ENCODE measurements at places on chromosomes 4 and X.

DNA sequence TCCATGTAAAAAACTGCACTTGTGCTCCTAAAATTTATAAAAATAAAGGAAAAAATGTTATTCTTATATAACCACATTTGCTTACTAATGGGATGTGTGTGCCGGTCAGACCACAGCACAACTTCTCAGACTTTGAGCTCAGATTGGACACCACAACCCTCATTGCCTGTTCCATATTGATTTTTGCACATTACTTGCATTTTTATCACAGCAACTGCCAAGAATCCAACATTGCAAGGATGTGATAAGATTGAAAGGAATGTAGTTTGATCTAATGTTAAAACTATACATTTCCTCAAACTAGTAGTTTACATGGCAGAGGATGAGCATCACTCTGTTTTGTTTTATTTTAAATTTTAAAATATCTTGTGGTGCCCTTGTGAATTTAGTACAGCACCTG lies 227.8 kb downstream of the KDR start:
- DNase-seq, result no peak

DNA sequence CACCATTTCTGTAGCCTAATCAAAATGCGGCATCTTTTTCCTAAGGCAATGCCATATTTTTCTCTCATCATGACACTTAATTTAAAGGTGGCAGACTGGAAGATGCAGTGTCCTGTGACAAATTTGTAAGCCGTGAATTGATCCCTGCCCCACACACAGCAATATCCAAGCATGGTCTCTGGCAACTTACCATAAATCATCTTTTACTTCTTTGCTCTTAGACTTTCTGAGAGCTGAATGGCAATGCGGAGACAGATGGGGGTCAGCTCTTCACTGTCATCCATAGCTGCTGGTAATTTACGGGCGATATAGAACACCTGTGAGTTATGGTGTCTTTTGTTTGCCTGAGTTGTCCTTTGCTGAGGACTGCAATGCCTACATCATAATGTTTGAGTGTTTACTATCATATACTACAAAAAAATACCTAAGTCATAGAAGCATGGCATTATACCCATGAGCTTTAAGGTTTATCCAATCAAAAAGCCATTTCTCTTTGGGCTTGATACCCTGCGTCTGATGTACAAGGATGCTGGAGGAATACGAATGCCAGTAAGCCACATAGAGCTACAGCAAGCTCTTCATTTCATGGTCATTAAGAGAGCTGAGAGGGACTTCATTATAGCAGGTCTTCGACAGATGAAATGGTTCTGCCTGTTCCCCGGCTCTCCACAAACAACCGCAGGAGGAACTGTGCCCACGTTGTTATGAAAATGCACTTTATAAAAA lies 148.1 kb downstream of the TRIML1 start:
- DNase-seq, result no peak

DNA sequence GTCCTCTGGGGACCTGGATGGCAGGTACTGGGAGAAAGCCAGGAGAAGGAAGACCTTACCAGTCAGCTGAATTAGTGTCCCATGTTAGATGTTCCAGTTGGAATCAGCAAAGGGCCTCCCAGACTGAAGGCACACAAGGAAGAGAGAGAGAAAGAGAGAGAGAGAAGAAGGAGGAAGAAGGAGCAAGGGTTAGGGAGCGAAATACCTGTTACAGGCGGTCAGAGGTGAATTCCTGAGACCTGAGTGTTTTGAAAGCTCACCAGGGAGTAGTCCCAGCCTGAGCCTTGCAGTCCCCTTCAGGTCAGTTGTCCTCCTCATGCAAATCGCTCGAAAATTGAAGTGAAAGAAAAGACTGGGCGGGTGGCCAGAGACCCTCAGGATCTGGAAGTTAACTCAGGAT lies 60.3 kb downstream of the USP11 start:
- DNase-seq, result no peak

DNA sequence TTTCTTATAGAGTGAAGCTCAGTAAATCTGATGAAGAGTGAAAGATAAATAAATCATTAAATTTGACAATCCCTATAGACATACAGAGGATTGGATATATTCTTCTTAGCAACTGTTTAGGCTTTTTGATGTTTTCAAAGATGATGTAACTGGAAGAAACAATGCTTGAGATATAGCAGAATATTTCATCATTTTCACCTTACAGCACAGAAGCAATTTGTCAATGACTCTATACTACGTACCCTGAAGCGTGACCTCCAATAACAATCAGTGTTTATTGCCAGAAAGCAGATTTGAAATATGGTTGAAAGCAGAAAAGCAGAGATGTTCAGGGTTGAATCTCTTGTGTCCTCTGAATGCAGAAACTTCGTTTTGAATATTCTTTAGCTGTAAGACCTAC lies 228.4 kb downstream of the DTHD1 start:
- no peak for DNase-seq

GRCh38 chrX:110395877-110396276 lies 37.2 kb downstream of the RTL9 start:
- no peak for DNase-seq

DNA sequence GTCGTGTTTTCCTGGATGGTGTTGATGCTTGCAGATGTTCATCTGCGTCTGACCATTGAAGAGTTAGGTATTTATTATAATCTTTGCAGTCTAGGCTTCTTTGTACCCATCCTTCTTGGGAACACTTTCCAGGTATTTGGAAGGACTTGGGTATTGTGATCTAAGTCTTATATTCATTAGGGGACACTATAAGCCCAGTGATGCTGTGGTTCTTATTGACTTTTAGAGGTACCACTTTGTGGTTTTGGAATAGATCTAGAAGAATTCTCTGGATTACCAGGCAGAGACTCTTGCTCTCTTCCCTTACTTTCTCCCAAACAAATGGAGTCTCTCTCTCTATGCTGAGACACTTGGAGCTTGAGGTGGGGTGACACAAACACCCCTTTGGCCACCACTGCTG lies 41.6 kb downstream of the AFM start:
- DNase-seq, result no peak

DNA sequence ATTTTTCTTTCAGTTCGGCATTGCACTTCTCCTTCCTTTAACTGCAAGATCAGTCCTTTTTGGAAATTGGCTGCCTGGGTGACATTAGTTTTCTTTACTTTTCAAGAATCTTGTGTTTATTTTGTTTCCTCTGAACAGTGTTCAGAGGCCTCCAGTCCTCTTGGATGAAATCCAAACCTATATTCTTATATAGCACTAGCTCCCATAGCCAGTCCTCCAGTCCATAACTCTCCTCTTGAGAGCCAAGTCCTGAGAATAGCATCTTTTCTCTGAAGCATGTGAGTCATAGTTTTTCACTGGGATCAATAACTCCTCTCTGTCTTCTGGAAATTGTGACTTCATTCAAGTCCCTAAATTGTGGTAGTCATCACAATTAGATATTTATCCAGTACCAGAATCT lies 357.5 kb downstream of the RAPGEF2 start:
- DNase-seq, result no peak

- no peak for DNase-seq
These were observed 6.3 kb downstream of the AFP start for GRCh38 chr4:73442275-73442674.

- DNase-seq, result no peak
These were observed 1.3 kb upstream of the EOLA2 start for GRCh38 chrX:149939655-149939904.

- no peak for DNase-seq
These were observed 74.7 kb downstream of the PAQR3 start for GRCh38 chr4:78864405-78865024.

DNA sequence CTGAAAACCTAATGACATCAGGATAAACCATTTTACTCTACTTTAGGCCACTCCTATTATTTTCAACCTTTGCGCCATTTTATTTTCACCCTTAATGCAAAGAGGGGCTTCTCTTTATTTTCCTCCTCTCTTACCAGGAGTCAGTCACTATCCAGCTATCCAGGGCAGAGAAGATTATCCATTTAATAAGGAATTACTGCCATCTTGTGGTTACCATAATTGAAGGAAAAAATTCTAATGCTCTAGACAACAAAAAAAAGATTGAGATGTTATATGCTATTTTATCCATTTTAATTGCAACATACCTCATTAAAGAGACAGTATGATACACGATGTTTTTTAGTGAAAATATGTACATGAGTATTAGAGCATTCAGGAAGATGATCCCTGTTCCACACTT lies 514.5 kb upstream of the FAM241A start:
- no peak for DNase-seq

GRCh38 chr4:147923854-147924253 lies 192.0 kb downstream of the ARHGAP10 start:
- DNase-seq, result no peak

DNA sequence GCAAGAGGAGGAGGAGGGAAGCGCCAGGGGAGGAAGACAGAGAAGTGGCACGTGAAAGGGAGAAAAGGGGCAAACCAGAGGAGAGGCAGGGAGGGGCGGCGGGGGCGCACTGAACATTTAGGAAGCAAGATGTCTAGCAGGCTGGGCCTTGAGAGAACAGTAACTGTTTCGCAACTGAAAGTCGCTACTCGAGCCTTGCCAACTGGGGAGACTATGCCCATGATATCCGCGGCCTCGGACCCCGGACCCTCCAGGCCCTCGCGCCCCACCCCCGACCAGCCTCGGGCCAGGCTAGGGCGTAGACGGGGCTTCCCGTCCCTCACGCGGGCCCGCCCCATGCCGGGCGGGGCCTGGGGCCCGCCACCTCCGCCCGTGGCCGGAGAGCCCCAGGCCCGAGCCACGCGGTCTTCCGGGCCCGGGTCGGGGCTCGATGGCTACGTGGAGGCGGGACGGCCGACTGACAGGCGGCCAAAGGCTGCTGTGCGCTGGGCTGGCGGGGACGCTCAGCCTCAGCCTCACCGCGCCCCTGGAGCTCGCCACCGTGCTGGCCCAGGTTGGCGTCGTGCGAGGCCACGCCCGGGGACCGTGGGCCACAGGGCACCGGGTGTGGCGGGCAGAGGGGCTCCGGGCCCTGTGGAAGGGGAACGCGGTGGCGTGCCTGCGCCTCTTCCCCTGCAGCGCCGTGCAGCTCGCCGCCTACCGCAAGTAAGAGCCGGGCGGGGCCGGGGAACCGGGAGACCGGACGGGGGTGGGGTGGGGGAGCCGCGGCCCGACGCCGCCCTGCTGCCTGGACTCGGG lies at the start of gene SLC25A43:
TSS of gene SLC25A43 (plus strand) at position 363 of the 798 bp plus-strand sequence. CDS start at position 431, 68 bp downstream.
- DNase-seq, result no peak

Measured in activated gamma-delta T cell treated with anti-CD3 and anti-CD28 coated beads, Interleukin-2, amount 50 U/mL, for 16 hours (primary cell).